ENCODE measurements at places on chromosomes 3 and 15.

DNA sequence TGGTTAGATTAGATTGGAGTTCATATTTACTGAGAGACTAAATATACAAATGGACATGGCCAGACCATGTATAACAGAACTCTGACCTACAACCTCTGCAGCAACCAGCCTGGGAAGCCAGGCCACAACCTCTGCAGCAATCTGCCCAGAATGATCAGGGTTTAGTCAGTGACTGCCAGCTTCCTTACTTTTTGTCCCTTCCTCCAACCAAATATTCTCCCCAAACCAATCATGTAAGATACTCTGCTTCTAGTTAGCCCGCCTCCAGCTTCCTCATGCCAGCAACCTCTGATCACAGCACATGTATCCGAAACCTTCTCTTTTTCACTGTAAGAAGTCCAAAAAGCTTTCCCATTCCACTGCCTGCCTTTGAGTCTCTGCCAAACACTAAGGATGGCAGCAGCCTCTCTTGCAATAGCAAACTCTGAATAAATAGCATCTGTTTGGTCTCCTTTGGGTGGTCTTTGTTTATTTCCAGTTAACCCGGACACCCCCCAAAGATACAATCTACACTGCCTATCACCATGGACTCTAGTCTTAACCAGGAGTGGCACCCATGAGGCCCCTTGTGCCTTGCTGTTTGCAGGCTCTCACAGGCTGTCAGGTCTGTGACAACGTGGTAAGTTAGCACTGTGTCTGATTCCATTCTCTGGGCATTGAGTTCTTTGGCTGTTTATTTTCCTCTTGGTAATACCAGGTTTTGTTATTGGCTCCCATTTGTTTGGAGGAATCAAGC lies 102.2 kb downstream of the ERC2 start:
- no peak for DNase-seq

- no peak for DNase-seq
Observed at GRCh38 chr3:112377568-112378071, 44.7 kb downstream of the CD200 start.

GRCh38 chr3:178097576-178097975 lies 438.7 kb upstream of the KCNMB2 start:
- DNase-seq = no peak

- no peak for DNase-seq
Observed at GRCh38 chr3:190220362-190220761, 99.7 kb upstream of the P3H2 start.

- no peak for DNase-seq
Observed at GRCh38 chr3:14962762-14963161, 15.4 kb downstream of the NR2C2 start.

GRCh38 chr15:65344914-65345275 lies 32.9 kb downstream of the IGDCC3 start:
- DNase-seq = no peak

- no peak for DNase-seq
Observed at GRCh38 chr3:142694225-142694624, 29.6 kb upstream of the TRPC1 start.

DNA sequence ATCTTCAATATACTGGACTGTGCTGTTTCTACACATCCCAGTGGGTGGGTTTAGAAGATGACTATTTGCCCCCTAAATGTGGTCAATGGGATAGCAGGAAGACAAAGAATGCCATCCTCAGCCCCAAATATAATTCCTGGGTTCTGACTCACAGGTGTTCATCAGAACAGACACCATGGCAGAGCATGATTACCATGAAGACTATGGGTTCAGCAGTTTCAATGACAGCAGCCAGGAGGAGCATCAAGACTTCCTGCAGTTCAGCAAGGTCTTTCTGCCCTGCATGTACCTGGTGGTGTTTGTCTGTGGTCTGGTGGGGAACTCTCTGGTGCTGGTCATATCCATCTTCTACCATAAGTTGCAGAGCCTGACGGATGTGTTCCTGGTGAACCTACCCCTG lies 3.0 kb downstream of the CXCR6 start:
- DNase-seq = no peak

GRCh38 chr3:177824190-177824786 lies 627.0 kb upstream of the TBL1XR1 start:
- DNase-seq = no peak

GRCh38 chr3:80554304-80554703 lies 786.5 kb upstream of the ROBO1 start:
- DNase-seq = no peak

DNA sequence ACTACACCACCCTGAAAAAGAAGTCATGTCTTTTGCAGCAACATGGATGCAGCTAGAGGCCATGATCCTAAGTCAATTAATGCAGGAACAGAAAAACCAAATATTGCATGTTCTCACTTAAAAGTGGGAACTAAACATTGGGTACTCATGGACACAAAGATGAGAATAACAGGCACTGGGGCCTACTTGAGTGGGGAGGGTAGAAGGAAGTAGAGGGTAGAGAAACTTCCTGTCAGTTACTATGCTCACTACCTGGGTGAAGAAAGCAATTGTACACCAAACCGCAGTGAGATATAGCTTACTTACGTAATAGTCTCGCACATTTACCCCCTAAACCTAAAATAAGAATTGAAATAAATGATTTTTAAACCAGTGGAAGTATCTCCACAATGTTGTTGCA lies 480.5 kb upstream of the ARRDC4 start:
- no peak for DNase-seq

- DNase-seq = no peak
Observed at GRCh38 chr3:45057557-45057956, 31.5 kb downstream of the CLEC3B start.

DNA sequence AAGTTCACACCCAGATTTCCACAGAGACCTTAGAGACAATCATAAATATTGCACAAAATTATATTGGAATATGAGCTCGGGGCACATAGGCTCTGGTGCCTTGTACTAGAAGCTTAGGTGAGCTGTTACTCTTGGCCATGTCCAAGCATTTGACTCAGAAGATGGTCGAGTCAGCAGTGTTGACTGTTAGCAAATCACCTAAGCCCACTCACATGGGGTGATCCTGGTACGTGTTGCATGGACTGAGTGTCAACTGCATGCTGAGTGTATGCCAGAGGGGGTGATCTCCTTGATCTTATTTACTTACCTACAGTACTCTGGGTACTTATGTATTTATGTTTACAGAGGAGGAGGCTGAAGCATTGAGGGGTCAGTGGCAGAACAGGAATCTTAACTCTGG lies 14.0 kb downstream of the SMAD3 start:
- DNase-seq = no peak

GRCh38 chr3:27508424-27508823 lies 24.2 kb upstream of the SLC4A7 start:
- no peak for DNase-seq

DNA sequence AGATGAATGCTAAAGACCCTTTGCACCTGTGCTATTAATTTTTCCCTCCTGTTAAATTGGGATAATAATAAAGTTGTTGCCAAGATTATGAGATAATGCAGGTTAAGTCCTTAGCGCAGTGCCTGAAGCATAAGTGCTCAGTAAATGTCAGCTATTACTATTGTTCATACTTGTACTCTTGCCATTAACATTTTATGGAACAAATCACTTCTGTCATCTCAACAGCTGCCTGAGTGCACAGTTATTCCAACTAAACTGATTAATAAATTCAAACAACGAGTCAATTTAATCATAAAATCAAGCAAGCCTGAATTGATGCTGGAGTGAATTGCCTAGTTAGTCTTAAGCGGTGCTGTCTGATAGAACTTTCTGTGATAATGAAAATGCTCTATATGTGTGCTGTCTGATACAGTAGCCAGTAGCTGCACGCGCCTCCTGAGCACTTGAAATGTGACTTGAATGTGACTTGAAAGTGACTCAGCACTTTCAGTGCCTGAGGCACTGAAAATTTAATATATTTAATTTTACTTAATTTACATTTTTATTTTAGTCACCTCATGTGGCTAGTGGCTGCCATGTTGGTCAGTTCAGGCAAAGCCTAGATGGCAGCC lies 198.7 kb upstream of the PFN2 start:
- no peak for DNase-seq

DNA sequence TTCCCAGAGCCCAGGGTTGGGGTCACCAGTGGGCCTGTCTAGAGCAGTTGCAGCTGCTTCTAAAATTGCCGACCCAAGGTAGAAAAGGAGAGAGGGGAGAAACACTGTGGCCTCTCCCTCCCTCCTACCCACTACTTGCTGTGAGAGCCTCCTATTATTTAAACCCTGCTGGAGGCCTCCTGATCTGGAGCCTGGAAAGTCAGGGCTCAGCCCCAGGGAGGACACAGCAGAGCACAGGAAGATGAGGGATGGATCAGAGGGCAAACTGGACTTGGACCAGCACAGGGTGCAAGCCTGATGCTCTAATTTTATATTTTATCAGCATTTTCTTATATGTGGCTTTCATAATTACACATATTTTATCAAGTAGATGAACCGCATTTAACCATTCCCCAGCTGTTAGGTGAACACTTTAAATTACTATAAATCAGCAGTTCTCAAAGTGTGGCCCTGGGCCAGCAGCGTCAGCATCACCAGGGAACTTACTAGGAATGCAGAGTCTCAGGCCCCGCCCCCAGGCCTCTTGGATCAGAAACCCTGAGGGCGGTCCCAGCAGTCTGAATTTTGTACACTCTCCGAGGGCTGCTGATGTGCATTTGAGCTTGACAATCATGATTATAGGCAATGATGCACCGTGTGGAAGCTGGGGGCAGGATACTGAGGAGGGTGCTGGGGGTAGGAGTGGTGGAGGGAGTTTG lies 26.7 kb downstream of the SMAD3 start:
- DNase-seq = no peak

- no peak for DNase-seq
Observed at GRCh38 chr3:155254445-155254844, 39.0 kb downstream of the STRIT1 start.

GRCh38 chr3:133213937-133214336 lies 175.7 kb downstream of the TMEM108 start:
- no peak for DNase-seq

DNA sequence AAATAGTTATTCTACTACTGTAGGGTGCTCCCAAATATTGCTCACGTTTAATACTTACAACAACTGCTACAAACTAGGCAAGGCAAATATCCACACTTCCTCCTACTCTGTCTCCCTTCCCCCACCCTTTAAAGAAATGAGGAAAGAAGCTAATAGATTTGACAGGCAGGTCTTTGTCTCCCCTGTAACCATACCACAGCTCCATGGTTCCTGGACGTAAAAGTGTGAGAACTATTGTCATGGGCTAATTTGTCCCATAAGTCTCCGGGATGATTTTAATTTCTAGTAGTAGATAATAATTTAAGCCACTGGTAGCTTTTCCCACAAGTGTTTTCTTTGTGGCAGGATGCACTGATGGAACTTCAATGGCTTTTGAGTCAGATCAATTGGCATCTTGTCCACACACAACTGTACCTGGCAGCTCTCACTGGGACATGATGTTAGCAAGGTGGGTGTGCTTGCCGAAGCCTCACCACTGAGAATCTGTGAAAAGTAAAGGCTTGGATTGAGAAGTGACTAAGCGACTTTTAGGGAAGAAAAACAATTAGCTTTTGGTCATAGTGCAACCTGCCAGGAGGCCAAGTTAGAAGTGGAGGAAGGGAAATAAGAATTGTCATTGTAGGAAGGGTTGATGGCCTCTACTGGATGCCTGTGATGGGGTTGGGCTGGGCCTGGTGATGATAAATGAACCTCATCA lies 1.4 kb upstream of the CPOX start:
- no peak for DNase-seq

- no peak for DNase-seq
Observed at GRCh38 chr3:312911-313310, 116.3 kb downstream of the CHL1 start.

GRCh38 chr3:5078151-5078550 lies 43.9 kb upstream of the ARL8B start:
- DNase-seq = no peak

- DNase-seq = no peak
Observed at GRCh38 chr15:95286352-95286880, 1044.1 kb upstream of the NR2F2 start.

All from stimulated activated CD4-positive, alpha-beta T cell treated with anti-CD3 and anti-CD28 coated beads, TNF-alpha, amount 100 ng/mL, for 48 hours (primary cell).